CD8-positive, alpha-beta memory T cell (primary cell): ENCODE measurements at places on chromosomes 6 and 20. TPM values are rescaled to one million over a fixed set of nuclear protein-coding genes. Genes with fewer than 3 reads are reported as not detected.

Gene TGM3
- total RNA-seq, result not detected

Gene NECAB3
- 20.6 TPM for total RNA-seq

Gene ADTRP
- 3.2 TPM for total RNA-seq

Gene BNIP5
- total RNA-seq, result not detected

Gene COQ3
- 20.7 TPM for total RNA-seq

- DNase-seq, result no peak
Measured at GRCh38 chr6:150349546-150349945, 19.3 kb upstream of the IYD start.

DNA sequence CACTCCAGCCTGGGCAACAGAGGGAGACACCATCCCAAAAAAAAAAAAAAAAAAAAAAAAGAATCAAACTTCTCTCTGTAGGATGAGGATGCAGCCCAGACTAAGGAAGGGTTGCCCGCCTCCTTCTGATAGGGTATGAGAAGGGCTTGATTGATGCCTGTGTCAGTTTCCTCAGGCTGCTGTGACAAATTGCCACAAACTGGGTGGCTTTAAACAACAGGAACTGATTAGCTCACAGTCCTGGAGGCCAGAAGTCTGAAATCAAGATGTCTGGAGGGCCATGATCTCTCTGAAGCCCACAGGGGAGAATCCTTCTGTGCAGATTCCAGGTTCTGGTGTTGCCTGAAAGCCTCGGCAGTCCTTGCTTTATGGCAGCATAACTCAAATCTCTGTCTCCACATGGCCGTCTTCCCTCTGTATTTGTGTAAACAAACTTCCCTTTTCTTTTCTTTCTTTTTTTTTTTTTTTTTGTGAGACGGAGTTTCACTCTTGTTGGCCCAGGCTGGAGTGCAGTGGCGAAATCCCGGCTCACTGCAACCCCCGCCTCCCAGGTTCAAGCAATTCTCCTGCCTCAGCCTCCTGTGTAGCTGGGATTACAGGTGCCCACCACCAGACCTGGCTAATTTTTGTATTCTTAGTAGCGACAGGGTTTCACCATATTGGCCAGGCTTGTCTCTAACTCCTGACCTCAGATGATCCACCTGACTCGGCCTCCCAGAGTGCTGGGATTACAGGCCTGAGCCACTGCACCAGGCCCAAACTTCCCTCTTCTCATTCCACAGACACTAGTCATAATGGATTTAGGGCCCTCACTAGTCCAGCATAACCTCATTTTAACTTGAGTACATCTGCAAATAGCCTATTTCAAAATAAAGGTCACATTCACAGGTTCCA is 11.2 kb upstream of the CDK19 start:
- no peak for DNase-seq

DNA sequence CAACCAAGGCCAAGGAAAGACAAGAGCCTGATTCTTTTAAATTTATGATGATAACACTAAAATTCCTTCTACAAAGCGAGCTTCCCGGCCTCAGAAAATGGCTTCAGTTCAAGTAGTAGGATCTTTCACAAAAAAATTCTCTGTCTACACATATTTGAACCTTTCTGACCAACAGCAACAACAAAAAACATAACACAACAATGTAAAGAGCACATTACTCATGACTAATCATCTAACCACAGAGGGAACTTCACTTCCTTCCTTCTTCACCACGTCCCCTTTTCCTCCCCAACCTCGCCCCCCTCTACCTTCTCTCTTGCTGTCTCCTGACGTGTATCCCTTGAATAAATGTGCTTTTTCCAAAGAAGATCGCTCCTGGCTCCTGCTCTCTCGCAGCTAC is 228.2 kb downstream of the MYLK4 start:
- DNase-seq, result no peak

DNA sequence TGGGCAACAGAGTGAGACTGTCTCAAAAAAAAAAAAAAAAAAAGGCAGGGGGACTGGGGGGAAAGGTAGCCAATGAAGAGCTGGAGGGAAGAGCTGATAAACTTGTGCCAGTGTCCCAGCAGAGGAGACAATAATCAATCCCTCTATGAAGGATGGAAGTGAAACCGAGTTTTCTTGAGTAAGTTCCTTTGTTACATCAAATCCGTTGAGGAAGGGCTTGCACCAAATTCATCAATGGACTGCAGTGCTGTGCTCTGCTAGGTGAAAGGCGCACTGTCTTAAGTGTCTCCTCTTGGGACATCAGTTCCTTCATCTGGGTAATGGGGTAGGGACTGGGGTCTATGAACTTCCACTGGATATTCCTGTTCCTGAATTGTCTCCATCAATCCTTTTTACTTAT is 3.0 kb upstream of the CRIP3 start:
- no peak for DNase-seq

GRCh38 chr6:46888031-46888430 is 33.7 kb downstream of the ADGRF5 start:
- no peak for DNase-seq

GRCh38 chr6:142446168-142446567 is 144.4 kb downstream of the ADGRG6 start:
- DNase-seq, result no peak

GRCh38 chr6:14610141-14610540 is 492.6 kb downstream of the CD83 start:
- no peak for DNase-seq

DNA sequence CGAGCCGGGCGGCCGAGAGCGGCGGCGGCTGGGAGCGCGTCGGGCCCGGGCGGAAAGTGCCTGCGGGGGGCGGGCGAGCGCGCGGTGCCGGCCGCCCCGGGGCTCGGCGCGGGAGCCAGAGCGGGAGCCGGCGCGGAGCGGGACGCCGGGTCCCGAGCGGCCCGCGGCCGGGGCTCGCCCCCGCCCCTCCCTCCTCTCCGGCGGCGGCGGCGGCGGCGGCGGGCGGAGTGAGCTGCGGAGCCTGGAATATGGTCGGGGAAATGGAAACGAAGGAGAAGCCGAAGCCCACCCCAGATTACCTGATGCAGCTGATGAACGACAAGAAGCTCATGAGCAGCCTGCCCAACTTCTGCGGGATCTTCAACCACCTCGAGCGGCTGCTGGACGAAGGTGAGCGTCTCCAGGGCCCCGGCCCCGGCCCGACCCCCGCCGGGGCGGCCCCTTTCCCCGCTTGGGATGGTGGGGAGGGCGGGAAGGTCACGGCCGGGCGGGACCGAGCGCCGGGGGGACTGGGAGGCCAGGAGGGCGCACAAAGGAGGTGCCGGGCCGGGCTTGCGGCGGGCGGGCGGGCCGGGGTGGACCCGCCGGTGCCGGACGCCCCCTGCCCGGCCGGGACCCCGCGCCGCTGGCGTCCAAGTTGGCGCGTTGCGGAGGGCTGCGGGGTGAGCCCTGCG is 565 bp downstream of the QKI start:
- peak; percentile 13 for DNase-seq

DNA sequence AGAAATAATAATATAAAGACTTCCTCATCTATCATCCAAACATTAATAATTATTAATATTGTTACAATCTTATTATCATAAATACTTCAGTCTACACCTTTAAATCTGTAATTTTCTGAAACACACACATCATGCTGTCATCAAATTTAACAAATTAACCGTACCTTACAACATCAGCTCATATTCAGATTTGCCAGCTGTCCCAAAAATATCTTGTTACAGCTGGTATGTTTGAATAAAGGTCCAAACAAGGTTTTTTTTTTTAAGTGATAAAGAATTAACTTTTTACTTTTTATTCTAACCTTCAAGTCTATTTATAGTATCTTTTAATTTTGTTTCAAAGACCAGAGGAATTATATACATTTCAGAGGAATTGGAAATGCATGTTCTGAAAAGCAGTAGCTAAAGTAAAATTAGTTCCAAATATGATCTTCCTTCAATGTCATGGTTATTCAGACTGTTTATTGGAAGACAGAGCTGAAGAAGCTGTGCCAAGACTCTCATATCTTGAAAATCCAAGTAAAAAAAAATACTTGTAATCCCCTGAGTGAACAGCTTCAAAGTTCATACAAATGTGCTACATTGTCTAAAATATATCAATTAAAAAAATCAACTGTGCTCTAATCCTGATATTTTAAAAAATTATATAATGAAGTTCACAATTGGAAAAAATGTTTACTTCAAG is 161.7 kb upstream of the BMP5 start:
- DNase-seq, result no peak

GRCh38 chr20:60057866-60058807 is 99.9 kb downstream of the CDH26 start:
- DNase-seq, result peak; percentile 53

DNA sequence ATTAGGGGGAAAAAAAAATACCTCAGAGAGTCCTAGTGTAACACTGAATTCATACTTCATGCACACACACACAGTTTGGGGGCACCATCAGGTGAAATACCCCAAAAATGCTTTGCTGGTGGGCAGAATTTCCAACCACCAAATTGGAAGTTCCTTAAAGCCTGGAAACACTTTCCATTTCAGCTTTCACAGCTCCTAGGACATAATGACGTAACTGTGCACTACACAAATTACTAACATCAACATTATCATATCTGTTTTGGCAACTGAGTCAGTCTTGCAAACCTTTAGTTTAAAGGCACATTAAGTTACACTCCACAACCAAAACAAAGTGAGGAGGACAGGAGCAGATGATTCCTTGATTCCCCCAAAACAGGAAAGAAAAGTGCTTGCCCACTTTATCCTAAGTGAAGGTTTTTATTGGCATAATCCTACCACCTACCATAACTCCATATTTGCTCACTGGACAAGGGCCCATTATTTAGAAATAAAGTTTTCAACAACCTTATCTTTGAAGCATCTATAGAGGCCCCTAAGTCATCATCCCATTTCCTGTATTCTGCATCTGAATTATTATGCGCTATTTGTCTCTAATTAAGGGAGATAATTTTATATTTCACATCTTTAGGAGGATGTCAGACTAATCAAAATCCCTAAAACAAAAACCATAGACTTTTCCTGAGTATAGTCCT is 3.4 kb downstream of the MBOAT1 start:
- DNase-seq, result no peak

DNA sequence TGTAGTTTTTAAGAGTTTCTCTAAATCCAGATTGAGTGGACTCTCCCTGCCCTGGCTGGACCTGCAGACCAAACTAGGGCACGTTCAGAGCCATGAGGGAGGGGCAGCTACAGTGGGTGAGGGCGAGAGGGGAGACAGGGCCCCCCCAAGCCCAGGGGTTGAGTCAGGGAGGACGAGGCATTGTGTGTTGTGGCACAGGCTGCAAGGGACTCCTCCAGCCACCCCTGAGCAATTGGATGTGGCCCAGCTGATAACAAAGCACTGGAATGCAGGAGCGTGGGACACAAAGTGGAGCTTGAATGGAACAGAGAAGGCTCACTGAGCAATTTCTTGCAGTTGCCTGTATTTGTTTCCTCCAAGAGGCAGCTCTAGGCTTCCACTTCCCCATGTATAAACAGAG is 43.5 kb upstream of the MYL9 start:
- no peak for DNase-seq
